Smooth muscle cell of trachea (primary cell): ENCODE measurements at places on chromosomes 1 and 21. TPM values are rescaled to one million over a fixed set of nuclear protein-coding genes. Genes with fewer than 3 reads are reported as not detected.

SFN gene
- total RNA-seq: 0.17 and 1.6 TPM in 2 replicates

RGS5 gene
- 1.6 and 4.5 TPM in 2 replicates for total RNA-seq

APCS gene
- not detected in 2 replicates for total RNA-seq

GJB5 gene
- 0.15 TPM in 1 of 2 replicates, not detected in the other for total RNA-seq

PRKCZ gene
- total RNA-seq: 1.5 and 2.5 TPM in 2 replicates

HSPA13 gene
- total RNA-seq: 31.8 and 50.8 TPM in 2 replicates

OR2T33 gene
- total RNA-seq: not detected in 2 replicates

KCND3 gene
- total RNA-seq: under 0.01 TPM in 2 replicates

SLC16A4 gene
- 44.7 and 53.7 TPM in 2 replicates for total RNA-seq

FTCD gene
- total RNA-seq: 1.7 TPM in 1 of 2 replicates, not detected in the other

KIF14 gene
- 0.83 and 16.0 TPM in 2 replicates for total RNA-seq

SPRR1A gene
- total RNA-seq: not detected in 2 replicates

FAM163A gene
- total RNA-seq: not detected in 2 replicates

RBM11 gene
- 0.58 TPM in 1 of 2 replicates, not detected in the other for total RNA-seq

TAS1R1 gene
- total RNA-seq: under 0.01 TPM in 1 of 2 replicates, not detected in the other

EFHD2 gene
- total RNA-seq: 38.3 and 48.8 TPM in 2 replicates

HPCA gene
- not detected in 2 replicates for total RNA-seq

AGT gene
- total RNA-seq: 1.3 and 2.0 TPM in 2 replicates

AMY1B gene
- not detected in 2 replicates for total RNA-seq

OR2T35 gene
- not detected in 2 replicates for total RNA-seq

MYBPH gene
- 0.15 and 2.2 TPM in 2 replicates for total RNA-seq

FCAMR gene
- total RNA-seq: not detected in 2 replicates

CA14 gene
- not detected in 2 replicates for total RNA-seq

ZNF695 gene
- 1.7 and 2.0 TPM in 2 replicates for total RNA-seq

ERICH3 gene
- total RNA-seq: 0.15 TPM in 1 of 2 replicates, not detected in the other

ACOT11 gene
- 2.9 and 7.6 TPM in 2 replicates for total RNA-seq

PRPF38A gene
- total RNA-seq: 9.8 and 13.7 TPM in 2 replicates

CASZ1 gene
- total RNA-seq: under 0.01 and 0.17 TPM in 2 replicates

ZNF670 gene
- 1.8 and 3.1 TPM in 2 replicates for total RNA-seq

PLK3 gene
- 14.4 and 32.7 TPM in 2 replicates for total RNA-seq

IQCC gene
- 1.5 and 2.0 TPM in 2 replicates for total RNA-seq

LCE1B gene
- not detected in 2 replicates for total RNA-seq

RHOU gene
- total RNA-seq: 0.73 and 0.99 TPM in 2 replicates

RUNX1 gene
- total RNA-seq: 16.0 and 29.9 TPM in 2 replicates

GUCA2A gene
- total RNA-seq: not detected in 2 replicates

SPRR3 gene
- total RNA-seq: not detected in 2 replicates

RIPPLY3 gene
- total RNA-seq: not detected in 2 replicates
